ENCODE measurements at places on chromosomes 12 and 14. TPM values are rescaled to one million over a fixed set of nuclear protein-coding genes. Genes with fewer than 3 reads are reported as not detected.

DNA sequence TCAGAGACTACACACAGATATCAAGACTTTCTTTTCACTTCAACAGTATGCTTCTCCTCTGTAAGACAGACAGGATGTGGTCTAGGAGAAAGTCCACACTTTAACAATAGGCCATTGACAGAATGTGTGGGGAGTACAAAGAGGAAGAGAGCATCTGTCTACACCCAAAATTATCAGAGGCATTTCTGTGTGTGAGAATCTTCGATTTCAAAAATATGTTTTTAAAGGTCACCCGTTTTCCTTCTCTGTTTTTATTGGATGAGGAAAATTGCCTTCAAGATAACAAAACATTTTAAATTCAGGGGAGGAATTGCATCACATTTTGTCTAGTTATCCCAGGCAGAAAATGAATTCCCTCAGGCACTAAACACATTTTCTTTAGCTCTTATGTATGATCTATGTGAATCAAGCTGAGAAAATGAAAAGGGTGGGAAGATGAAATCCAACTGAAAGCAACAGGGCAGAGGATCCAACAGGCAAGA, 16.4 kb downstream of the NAV3 start:
- no peak for DNase-seq

DNA sequence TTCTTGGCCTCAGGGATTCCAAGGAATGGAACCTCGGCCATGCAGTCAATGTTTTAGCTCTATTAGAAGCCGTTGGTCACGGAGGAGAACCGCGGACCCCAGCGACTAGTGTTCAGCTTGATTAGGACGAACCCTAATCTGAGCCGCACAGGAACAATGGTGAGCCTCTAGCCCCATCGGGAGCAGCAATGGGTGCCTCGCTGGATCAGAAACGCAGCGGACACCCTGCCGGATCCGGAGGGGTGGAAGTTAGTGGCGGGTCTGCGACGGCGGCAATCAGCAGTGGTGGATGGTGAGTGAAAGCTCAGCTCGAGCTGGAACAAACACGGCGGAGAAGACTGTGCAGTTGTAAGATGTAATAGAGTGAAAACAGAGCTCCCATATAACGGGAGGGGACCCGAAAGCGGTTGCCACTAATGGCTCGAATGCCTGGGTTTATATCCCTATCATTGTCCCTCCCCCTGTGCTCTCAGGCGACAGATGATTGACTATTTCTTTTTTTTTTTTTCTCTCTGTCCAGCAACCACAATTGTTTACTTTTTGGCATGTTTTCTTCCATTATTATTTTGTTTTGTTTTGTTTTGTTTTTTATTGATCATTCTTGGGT, 127.7 kb downstream of the ZNF664 start:
- no peak for DNase-seq

DNA sequence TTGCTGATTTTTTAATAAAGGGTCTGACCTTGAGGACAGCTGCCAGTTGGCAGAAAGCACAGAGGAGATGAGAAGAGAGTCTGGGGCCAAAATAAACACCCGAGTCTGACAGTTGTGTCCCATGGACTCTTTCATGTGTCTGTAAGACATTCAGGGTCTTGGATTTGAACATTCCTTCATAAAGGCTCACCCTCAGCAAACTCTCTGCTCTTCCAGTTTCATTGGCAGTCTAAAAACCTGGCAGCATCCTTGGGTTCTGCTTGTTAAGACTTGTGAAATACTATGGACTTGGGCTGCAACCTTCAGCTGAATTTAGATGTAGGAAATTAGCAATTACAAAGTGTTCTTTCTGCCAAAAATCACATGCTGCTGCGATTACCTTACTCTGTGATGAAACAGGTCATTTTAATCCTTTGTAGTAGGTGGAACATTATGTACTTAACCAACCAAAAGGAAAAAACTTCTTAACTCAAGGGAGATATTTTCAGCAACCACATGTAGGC, 32.0 kb upstream of the LMNTD1 start:
- DNase-seq = no peak

IL31 gene
- total RNA-seq = not detected

DNA sequence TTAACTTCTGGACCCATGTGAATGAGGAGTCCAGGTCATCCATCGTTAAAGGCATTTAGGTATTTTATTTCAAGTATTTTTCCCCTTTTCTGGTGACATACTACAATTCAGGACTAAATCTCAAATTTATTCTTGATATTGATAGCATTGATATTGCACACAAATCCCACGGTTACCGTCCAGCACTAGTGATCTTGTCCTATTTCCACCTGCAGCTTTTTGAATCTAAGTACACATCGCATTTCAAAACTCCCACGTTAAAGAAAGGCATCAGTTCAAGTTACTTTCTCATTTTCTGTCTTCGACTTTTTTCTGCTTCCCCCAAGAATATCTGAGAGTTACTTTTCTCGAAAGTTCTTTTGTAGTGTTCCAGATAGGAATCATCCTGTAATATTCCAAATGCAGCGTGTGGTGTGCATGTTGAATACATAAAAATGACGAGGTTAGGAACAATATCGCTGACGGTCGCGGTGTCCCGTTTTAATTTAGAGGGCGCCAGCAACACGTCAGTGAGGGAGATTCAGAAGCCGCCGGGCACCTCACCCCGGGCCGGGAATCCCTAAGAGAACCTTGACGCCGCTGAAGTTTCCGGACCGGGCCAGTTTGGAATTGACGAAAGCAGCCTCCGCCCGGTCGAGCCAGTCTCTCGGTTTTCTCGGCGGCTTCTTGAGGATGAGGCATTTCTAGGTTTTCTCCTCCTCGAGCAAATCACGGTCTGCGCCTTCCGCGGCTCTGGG, 569 bp upstream of the RGS6 start:
- no peak for DNase-seq

RAD51AP1 gene
- total RNA-seq = 1.6 TPM

TOGARAM1 gene
- total RNA-seq = 15.5 TPM

LRR1 gene
- total RNA-seq = 6.2 TPM

DNA sequence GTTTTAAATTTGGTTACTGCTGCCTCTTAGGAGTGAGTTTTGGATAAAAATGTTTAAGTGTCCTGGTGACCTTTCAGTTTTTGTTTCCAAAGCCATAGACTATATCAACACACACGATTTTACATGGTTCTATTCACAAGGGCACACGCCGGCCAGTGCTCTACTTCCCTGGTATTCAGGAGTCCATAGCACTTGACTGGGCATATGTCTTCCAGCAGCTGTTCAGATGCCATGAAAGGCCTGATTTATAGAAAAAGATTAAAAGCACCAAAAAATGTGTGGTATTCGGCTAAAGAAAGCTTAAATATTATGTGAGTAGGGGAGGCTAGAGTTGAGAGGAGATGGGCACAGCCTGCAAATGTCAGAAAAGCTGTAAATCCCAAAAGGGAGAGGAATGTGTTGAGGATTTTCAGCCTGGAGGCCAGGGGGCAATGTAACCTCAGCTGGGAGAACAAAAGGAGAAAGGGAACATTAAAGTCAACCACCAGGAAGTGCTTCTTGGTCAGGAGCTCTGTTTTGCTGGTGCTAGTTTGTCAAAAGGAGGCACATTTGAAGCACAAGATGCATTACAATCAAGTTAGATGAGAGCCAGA, 478.4 kb downstream of the RAD51B start:
- DNase-seq = no peak

- DNase-seq = no peak
Measured at GRCh38 chr14:32186248-32186647, 15.6 kb upstream of the RNU6-7 start.

GRCh38 chr14:99531251-99532096, 50.3 kb downstream of the CCNK start:
- DNase-seq = no peak

TPCN1 gene
- total RNA-seq = 37.0 TPM

WNK1 gene
- 142 TPM for total RNA-seq

STAB2 gene
- total RNA-seq = not detected

DNA sequence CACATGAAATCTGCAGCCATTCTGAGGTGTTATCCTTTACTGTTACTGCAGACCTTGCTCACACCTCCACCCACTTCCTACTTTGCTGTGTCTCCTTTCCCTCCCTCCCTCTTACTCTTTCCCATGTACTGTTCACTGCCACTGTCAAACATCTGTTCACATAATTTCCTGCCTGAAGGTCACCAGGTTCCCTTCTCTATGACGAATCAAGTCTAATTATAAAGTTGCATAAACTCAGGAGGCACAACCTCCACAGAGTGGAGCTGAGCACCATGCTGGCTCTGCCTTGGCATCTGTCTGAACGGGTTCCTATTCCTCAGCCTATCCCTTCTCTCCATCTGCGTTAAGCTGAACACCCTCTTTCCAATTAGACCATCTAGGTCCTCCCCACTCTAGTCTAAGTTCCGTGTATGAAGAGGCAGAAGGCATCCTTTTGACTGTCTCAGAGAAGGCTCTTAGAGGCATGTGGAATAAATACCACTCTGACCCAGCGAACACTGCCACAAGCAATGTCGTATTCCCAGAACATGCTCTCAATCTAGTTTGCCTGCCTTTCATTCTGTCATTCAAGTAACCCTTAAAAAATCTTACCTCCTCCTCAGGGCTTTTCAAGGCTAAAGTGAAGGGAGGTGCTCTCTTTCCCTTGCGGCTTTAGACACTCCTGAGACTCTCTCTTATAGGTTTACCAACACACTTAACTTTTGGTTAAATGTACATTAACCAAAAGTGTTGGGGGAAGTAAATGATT, 48.7 kb downstream of the ACADS start:
- DNase-seq = no peak

ACSS3 gene
- not detected for total RNA-seq

KRT83 gene
- total RNA-seq = not detected

KRT73 gene
- total RNA-seq = 7.8 TPM

DNA sequence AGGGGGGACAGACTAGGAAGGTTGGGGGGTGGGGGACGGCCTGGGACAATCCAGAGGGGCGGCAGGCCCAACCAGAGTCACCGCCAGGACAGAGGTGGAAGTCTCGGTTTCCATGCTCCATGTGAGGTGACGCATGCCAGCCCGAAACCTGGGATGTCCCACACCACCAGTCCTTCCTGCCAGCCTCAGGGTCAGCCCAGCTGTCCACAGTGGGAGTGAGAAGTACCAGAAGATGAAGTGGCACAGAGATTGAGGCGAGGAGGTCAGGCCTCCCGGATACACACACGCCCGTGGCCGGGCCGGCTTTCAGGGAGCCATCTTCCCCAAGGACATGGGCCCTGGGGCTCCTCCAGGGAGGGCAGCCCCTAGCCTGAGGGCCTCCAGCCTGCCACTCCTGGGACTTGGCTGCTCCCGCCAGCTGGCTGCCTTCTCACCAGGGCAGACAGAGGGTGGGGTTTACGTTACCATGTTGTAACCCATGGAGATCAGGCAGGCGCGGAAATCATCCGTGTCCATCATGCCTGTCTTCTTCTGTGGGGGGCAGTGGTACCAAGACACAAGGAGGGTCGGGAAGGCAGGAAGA, 85.2 kb upstream of the ZFP36L1 start:
- DNase-seq = no peak

GRCh38 chr12:66896797-66897196, 217.9 kb upstream of the GRIP1 start:
- no peak for DNase-seq

ARPC3 gene
- total RNA-seq = 123 TPM

DNA sequence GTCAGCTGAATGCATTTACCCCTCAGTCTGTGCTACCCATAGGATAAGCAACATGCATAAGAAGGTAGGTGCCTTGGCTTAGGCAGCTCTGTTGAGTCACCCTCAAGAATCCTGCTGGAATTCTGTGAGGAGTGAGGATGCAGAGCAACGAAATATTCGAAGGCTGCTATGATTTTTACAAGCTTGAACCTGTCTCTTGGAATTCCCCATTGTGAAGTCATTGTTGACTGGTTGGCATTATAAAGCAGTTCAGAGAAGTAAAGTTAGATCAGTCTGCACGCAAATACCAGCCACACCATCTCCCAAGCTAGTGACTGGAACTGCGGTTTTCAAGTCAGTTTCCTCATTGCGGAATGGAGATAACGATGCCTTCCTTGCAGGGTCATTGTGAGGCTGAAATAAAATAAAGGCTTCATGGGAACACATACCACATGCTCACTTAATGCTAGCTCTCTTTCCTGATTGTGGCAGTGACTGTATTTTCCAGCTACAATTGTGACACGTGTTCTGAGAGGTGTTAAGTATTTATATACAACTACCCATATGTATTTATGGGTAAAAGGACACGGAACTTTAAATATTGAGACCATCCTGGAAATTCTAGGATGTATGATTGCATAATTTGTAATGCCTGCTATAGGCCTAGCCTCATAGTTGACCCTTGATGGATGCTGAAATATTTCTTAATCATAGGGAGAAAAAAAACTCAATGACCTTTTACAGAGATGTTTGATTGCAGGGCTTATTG, 96.7 kb downstream of the ETV6 start:
- DNase-seq = no peak

KLRD1 gene
- total RNA-seq = 12.3 TPM

RNU4-1 gene
- total RNA-seq = 1,572 TPM

GRCh38 chr12:56991319-56992246, 14.8 kb downstream of the ZBTB39 start:
- DNase-seq = peak; percentile 31

Data from CD8-positive, alpha-beta T cell (primary cell).